ENCODE measurements at places on chromosomes 16 and 17. TPM values are rescaled to one million over a fixed set of nuclear protein-coding genes. Genes with fewer than 3 reads are reported as not detected.

GRCh38 chr16:56163938-56164337 is 27.4 kb upstream of the GNAO1 start:
- DNase-seq: no peak

- peak; percentile 76 for DNase-seq
Observed at GRCh38 chr16:569445-570254, at the start of gene PIGQ. Gene PIGQ, plus strand, starts transcription at chr16:569968. Its CDS starts 4,107 bp downstream, at chr16:574075.

GRCh38 chr17:66776999-66777688 is 57.8 kb upstream of the CACNG5 start:
- no peak for DNase-seq

DNA sequence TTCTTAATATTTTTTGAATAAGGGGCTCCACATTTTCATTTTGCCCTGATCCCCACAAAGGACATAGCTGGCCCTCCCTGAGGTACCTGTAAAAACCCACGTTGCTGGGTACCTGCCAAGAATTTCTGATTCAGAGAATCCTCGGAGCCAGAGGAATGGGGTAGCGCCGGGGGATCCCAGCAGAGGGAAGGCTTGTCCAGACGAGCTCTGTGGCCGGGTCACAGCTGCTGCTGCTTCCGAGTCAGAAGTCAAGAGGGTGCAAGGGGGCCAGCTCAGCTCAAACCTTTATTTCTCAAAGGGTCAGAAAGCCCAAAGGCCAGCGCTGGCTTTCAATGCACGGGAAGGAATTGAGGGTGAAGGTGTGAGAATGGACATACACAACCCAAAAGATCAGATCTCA is 68.9 kb upstream of the SDK2 start:
- DNase-seq: no peak

DNA sequence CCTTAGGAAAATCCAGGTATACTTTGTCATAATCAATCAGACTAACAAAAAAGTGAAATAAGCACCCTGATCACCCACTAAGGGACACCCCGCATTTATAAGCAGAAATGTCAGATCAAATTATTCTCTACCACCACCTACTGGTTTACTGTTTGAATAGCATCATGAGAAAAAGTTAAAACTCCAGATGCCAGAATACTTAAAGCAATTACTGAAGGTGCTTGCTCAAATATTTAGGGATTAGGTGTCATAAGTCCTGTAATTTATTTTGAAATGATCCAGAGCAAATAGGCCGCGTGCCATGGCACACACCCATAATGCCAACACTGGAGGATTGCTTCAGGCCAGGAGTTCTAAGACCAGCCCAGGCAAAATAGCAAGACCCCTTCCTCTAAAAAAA is 2.3 kb downstream of the TOP2A start:
- DNase-seq: peak; percentile 39

DNA sequence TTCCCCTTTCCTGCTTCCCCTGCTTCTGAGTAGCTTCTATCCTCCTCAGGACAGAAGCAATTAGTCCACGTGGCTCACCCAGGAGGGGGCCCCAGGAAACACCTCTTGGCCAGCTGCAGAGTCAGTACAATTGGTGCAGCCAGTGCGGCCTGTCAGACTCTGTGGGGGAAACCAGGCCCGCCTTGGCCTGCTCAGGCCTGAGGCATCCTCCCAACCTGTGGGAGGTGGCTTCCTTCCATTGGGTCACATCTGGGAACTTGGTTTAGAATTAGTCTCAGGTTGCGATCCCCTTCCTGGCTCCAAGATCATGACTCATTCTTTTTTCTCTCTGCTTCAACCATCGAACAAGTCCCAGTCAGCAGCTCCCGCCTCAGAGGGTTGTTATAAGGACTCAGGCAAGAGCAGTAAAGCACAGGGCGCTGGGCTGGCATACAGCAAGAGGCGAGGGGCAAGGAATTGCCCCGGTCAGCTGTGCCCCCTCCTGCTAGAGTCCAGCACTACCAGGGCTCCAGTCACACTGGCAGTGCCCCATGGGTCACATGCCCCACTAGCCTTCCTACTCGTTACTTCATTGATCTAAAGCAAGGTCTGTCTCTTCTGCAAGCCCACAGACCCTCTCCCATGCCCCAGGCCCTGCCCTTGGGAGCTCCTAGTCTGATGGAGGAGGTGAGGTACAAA is 8.1 kb upstream of the EPX start:
- DNase-seq: no peak

GRCh38 chr16:75012380-75013081 is 13.7 kb downstream of the ZNRF1 start:
- DNase-seq: no peak

CTRB2 gene
- not detected for total RNA-seq

TP53TG3C gene
- not detected for total RNA-seq

C17orf113 gene
- 5.9 TPM for total RNA-seq

GRCh38 chr17:71726341-71726740 is 394.5 kb upstream of the SOX9 start:
- peak; percentile 2 for DNase-seq

PRSS53 gene
- total RNA-seq: 5.0 TPM

DNA sequence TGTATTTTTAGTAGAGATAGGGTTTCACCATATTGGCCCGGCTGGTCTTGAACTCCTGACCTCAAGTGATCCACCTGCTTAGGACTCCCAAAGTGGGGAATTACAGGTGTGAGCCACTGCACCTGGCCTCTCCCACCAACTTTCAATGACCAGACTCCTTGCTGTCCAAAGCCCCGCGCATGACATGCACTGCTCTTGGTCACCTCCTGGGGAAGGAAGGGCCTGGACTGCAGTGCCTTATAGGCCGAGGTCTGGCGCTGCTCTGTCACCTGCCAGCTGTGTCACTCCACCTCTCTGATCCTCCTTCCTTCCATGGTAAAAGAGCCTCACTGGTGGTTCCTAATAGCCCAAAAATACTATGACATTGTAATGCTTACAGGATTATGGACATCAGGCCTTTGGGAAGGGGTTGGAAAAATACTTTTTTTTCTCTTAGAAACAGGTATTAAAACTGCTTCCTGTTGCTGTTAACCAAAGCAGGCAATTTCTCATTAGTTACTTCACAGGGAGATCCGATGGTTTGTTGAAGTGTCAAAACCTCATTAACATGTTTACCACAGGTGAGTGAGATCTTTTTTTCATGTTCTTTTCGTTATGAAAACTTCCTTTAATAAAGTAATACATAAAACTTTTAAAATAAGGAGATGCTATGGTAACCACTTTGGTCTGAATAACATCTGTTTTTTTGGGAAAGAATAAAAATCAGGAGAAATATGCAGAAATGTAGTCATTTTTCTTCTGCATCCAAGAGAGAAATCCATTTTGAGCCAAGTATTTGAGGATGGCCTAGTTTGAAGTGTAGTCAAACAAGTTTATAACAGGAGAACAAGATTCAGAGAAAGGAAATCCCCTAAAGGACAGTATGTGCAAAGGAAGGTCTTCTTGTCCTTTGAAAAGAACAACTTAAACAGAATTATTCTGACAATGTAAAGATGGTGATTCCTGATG is 35.5 kb downstream of the GRB7 start:
- DNase-seq: no peak

DNA sequence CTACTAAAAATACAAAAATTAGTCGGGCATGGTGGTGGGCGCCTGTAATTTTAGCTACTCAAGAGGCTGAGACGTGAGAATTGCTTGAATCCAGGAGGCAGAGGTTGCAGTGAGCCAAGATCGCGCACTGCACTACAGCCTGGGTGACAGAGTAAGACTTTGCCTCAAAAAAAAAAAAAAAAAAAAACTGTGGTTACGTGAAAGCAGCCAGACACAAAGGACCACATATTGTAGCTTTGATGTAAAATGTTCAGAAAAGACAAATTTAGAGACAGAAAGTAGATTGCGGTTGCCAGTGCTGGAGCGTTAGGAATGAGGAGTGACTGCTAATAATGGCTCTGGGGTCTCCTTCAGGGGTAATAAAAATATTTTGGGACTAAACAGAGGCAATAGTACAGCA is 4.0 kb upstream of the MEAK7 start:
- DNase-seq: no peak

GRCh38 chr16:65422934-65423333 is 301.1 kb upstream of the CDH11 start:
- DNase-seq: no peak

DNA sequence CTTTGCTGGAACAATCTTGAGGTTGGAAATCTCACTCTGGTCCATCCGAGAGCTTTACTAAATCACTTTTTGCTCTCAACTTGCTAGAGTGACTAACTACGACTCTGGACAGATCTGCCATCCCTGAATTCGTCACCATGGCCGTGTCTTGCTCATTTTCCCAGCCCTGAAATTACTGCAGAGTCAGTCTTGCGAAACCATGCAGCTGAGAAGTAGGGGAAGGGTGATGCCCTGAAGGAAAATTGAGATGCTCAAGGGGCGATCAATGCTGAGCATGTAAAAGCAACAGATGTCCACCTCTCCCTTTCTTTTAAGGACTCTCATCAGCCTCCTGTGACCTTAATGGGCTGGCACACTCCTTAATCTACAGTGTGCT is 18.8 kb downstream of the PCTP start:
- DNase-seq: no peak

DNA sequence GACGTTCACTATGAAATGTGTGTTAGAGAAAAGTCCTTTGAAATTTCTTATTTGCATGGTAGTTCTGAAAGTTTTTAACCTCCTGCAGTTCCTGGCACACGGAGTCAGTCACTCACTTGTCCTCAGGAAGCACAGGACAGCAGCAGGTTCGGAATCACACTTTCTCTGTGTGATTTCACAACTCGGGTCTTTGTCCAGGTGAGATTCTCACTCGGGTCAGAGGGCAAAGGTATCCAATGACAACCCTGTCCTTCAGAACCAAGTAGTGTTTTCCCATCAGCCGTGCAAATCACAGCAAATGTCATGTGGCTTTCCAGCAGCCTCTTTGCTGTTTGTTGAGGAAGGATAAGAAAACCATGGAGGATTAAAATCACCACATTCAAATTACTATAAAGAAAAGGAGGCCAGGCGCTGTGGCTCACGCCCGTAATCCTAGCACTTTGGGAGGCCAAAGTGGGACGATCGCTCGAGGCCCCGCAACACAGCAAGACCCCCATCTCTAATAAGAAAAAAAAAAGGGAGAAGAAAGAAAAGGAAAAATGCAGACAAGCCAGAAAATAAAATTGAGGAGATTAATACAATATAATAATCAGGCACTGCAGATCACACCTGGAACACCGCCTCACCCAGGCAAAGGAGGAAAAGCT is 22.0 kb downstream of the ADCY9 start:
- no peak for DNase-seq

GRCh38 chr17:62592341-62593099 is 35.0 kb upstream of the MRC2 start:
- no peak for DNase-seq

CPNE7 gene
- total RNA-seq: 8.8 TPM

SALL1 gene
- 5.0 TPM for total RNA-seq

ZG16B gene
- total RNA-seq: not detected

GRCh38 chr16:66290431-66290830 is 76.1 kb upstream of the CDH5 start:
- no peak for DNase-seq

NPIPB9 gene
- total RNA-seq: 8.1 TPM

MT1G gene
- not detected for total RNA-seq

- no peak for DNase-seq
Observed at GRCh38 chr17:4082136-4082924, 60.5 kb downstream of the ZZEF1 start.

- DNase-seq: no peak
Observed at GRCh38 chr16:67256701-67257230, 8.0 kb downstream of the SLC9A5 start.

DNA sequence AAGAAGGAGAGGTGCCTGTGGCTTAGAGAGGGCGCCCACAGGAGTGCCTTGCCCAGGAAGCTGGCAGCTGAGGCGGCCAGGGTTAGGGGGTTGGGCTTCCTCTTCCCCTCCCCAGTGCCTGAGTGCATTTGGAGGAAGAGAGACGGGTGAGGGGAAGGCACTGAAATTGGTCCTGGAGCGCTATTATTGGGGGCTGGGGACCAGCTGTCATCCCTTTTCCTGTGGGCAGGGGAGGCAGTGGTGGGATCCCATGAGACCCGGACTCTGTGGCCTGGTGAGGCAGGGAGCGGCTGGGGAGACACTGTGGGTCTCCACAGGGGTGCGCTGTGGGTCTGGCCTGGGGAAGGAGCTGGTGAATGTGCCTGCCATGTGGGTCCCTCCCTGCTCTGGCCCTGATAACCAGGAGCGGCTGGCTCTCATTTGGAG is 259.7 kb downstream of the SEC14L1 start:
- no peak for DNase-seq

DNA sequence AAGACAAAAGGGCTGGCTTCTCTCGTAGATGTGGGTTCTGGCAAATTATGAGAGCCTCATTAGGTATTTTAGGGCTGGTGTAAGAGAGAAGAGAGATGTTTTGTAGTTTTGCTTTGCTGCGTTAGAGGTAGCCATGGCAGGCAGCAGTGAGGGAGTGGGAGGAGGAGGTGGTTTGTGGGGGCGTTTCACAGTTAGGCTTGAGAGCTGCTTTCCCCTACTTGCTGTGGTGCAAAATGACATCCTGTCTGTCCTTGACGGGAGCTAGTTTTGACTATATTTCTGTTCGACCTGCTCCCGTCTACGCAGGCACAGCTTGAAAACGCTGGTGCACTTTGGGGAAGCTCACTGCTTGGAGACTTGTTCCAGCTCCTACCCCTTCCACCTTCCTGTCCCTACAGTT is 75.5 kb downstream of the SLC5A11 start:
- no peak for DNase-seq

- no peak for DNase-seq
Observed at GRCh38 chr16:82625066-82625968, 1.5 kb upstream of the CDH13 start.

- no peak for DNase-seq
Observed at GRCh38 chr17:1512351-1512750, 4.1 kb downstream of the INPP5K start.

- DNase-seq: no peak
Observed at GRCh38 chr17:57404795-57405490, 148.6 kb downstream of the MSI2 start.

GRCh38 chr16:8581831-8582580 is 8.3 kb downstream of the TMEM114 start:
- no peak for DNase-seq

KCNH4 gene
- 0.82 TPM for total RNA-seq

GRCh38 chr17:45108595-45109521 is 23.5 kb downstream of the PLCD3 start:
- DNase-seq: no peak

DNA sequence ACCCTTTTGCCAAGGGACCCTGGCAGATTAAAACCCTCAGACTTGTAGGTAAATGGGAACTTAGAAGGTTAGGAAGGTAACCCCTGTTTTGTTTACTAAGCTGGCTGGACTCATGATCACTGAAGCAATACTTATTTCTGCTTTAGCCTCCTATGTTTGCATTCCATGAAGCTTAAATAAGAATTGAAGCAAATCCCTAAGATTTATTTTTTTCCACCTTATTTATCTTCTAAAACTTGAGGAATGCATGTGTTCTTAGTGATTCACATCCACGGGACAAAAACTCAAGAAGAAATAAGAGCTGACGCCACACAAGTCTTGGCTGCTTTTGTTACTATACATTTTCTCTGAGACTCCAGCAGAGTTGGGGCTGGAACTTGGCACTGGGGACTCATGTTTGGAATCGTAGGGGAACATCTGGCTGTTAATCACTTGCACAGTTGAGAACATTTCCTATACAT is 35.5 kb downstream of the CLUAP1 start:
- no peak for DNase-seq
